ENCODE measurements at places on chromosomes 13 and 19. TPM values are rescaled to one million over a fixed set of nuclear protein-coding genes. Genes with fewer than 3 reads are reported as not detected.

Gene CFAP97D2
- polyA plus RNA-seq, result not detected

Gene LYPD3
- polyA plus RNA-seq, result 1.2 TPM

Gene NXNL1
- not detected for polyA plus RNA-seq

Gene PSG11
- not detected for polyA plus RNA-seq

Gene RASAL3
- 3.3 TPM for polyA plus RNA-seq
